Stimulated activated CD8-positive, alpha-beta memory T cell treated with anti-CD3 and anti-CD28 coated beads, Interleukin-7, amount 100 ng/mL, for 1 hour (primary cell): ENCODE measurements at places on chromosomes 2 and 18.

GRCh38 chr2:239040152-239040761, 192.4 kb downstream of the TWIST2 start:
- DNase-seq, result no peak

GRCh38 chr2:235135195-235135965, 183.6 kb downstream of the SH3BP4 start:
- no peak for DNase-seq

DNA sequence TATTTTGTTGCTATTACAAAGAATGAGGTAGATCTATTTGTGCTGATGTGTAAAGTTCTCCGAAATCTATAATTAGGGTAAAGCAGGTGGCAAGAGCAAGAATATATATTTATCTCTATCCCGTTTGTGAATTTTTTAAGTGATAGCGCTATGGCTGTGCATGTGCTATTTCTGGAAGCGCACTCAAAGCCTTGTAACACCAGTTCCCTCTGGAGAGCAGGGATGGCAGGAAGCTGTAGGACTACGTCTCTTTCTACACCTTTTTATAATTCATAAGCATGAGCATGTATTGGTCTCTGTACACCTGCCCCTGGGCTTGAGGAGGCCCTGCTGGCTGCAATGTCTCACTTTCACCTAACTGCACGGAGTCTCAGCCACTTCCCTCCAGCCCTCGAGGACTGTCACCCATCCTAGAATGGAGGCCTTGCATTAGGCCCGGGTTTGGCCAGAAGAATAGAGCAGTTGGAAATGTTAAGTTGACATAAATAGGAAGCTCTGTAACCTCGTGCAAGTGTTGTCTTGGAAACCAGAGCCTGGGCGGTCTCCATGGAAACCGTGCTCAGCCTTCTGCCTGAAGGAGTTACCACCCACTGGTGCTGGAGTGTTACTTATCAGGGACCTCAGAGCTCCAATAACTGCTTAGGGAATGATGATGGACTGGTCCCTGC, 20.9 kb downstream of the ITM2C start:
- DNase-seq, result no peak

DNA sequence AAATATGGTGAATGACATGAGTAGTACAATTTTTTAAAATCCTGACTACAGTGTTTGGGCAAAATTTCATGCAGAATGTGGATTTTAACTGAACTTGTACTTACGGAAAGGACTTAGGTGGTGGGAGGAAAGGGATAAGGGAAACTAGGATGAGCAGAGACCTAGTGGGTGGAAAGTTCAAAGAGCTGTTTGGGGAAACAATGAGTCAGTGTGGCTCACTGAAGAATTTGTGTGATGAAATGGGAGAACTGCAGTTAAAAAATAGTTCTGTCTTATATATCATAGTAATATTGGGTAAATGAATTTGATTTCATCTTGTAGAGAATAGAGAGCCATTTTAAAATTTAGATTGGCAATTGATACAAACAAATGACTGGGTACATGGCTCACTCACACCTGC, 220.1 kb upstream of the CTAGE1 start:
- no peak for DNase-seq
